Renal pelvis (tissue), 12 donors: ENCODE measurements at places on chromosomes 4 and X. TPM values are rescaled to one million over a fixed set of nuclear protein-coding genes. Genes with fewer than 3 reads are reported as not detected.

DKK2 gene
- polyA plus RNA-seq: 2.5 TPM

N4BP2 gene
- 18.0 TPM for polyA plus RNA-seq

GUCY1A1 gene
- polyA plus RNA-seq: 84.8 TPM

PAGE3 gene
- polyA plus RNA-seq: not detected

NPY1R gene
- 21.2 TPM for polyA plus RNA-seq

CYTL1 gene
- 6.4 TPM for polyA plus RNA-seq

DNA sequence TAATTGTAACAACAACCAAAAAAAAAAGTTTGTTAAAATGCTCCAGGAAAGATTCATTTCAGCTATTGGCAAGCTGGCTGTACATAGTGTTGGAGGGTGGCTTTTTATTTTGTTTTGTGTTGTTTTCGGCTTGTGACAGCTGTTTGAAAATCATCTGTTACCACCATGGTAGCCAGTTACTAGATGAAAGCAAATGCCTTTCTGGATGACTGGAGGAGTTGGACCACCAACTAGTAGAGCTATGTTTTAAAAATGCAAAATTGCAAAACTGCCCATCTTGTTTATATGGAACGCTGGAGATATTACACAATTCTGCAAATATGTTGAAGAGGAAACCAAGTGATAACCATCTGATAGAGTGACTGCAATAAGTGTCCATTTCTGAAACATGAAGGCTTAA lies 53.2 kb upstream of the TNIP3 start:
- no peak for DNase-seq

GRCh38 chr4:74255096-74255495 lies 53.2 kb upstream of the EPGN start:
- DNase-seq: no peak

DNA sequence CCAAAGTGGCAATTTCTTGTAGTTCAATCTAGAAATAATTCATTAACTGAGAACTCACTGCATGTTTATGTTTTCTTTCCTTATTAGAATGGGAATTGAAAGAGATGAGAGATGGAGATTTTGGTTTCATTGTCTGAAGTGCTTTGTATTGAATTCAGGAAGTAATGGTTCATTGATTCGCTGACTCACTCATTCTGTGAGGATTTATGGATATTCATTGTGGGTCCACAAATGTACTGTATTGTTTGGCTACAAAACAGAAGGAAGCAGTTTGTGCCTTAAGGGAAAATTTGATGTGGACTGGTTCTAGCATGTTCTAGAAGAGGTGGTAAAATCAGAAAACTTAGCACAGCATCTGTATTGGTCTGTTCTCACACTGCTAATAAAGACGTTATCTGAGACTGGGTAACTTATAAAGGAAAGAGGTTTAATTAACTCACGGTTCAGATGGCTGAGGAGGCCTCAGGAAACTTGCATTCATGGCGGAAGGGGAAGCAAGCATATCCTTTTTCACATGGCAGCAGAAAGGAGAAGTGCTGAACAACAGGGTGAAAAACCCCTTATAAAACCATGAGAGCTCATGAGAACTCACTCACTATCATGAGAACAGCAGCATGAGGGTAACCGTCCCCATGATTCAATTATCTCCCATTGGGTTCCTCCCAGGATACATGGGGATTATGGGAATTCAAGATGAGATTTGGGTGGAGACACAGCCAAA lies 132.3 kb upstream of the VCX3A start:
- DNase-seq: no peak

- DNase-seq: peak; percentile 21
Measured at GRCh38 chr4:85370400-85371032, 104.4 kb upstream of the ARHGAP24 start.
